ENCODE measurements at places on chromosomes 16 and 17. TPM values are rescaled to one million over a fixed set of nuclear protein-coding genes. Genes with fewer than 3 reads are reported as not detected.

GRCh38 chr17:31274252-31274651 is 22.8 kb downstream of the OMG start:
- DNase-seq, result no peak

- no peak for DNase-seq
Measured at GRCh38 chr17:59950049-59950448, 14.5 kb downstream of the RNFT1 start.

RAC3 gene
- polyA plus RNA-seq, result 35.6 TPM

- no peak for DNase-seq
Measured at GRCh38 chr17:73432624-73433190, 120.9 kb upstream of the CDC42EP4 start.

DNA sequence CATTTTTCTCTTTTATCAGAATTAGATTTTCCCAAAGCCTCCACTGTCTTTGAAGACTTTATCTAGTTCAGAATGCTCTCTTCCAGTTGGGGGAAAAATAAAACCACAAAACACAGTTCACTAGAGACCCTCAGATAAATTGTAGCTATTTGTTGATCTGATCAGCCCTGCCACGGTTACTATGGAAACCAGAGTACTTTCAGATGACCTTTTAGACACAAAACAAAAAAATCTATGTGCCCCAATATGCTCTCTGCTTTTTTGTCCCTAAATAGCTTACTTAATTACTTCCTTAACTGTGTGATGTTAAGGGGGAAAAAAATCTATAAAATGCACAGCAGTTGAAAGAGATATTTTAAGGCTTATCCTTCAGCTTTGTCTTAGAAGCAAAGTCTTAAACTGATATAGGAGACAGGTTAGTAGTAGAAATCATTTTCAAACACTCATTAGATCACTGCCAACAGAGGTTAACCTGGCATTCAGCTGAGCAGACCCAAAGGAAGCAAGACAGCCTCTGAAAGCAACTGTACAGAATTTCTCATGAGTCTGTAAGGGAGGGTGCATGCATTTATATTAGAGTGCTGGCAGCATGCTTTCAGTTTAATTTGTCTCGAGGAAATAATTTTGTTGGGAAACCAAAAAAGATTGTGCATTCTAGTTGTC is 129.9 kb upstream of the CACNG5 start:
- no peak for DNase-seq

GRCh38 chr16:11750056-11750455 is 7.4 kb upstream of the TXNDC11 start:
- DNase-seq, result no peak

GRCh38 chr17:50166518-50167181 is 845 bp downstream of the SGCA start:
- DNase-seq, result no peak

DNA sequence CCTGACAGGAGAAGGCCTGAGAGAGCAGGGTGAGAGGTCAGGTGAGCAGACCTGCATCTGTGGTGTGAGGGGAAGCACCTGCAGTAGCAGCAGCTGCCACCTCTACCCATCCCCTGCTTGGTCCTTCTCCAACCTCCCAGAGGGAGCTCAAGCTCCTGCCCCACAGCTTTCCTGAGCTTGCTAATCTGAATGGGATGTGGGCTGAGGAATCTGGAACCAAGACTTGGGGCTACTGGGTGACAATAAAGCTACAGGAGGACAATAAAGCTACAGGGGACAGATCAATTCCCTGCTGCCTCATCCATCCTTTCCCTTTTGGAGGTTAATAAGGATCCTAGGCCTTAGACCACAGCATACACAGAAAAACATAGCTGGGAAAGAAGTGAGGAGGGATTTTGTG is 4.9 kb upstream of the TBX4 start:
- no peak for DNase-seq

OTOP2 gene
- polyA plus RNA-seq, result not detected

GINS2 gene
- 44.4 TPM for polyA plus RNA-seq

- no peak for DNase-seq
Measured at GRCh38 chr17:13865650-13866049, 203.7 kb upstream of the COX10 start.

DNA sequence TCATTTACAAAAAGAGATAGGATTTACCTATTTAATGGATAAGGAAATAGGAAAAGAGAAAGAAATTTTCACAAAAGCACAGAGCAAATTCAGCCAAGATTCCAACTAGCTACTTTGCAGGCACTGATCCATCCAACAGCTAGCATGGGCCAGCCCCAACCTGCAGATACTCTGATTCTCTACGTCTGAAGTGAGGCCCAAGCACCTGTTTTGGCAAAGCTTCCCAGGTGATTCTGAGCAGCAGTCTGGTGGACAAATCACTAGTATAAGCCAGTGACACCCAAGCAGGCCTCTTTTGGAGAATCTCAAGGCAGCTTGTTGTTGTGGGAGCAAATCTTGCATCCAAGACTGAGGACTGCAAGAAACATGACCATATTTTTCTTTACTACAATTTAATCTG is 20.9 kb upstream of the CALB2 start:
- DNase-seq, result no peak

MT1G gene
- 1,014 TPM for polyA plus RNA-seq

DNA sequence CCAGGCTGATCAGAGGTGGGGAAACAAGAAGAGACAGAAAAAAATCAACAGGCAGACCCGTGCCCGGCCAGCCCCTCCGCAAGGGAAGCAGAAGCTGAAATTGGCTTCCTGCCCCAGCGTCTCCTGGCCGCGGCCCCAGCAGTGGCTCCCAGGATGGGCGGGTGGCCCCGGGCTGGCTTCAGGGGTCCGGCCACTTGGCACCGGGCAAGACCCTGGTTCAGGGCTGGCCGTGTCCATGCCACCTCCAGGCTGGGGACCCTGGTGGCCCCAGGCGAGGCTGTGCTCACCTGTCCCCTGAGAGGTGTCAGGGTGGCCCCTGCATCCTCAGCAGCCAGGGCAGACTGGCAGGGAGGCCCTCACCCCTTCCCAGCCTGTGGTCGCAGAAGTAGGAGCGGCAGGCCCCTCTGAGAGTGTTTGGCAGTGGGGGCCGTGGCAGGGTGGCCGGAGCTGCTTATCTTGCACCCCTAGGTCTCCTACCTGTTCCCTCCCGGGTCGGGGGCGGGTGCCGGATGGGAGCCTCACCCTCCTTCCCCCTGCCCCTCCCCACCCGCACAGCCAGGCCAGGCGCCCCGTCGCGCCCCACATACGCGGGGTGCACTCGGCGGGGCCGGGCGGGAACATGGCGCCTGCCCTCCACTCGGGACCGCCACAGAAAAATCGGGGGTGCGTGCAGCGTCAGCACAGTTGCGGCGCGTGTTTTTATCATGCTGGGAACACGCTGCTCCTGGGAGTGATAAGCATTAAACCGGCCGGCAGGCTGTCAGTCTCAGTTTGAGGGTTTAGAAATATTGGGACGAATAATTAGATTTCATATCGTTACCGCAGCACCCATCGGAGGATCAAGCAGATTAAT is 46.7 kb upstream of the ZC3H18 start:
- DNase-seq, result no peak

GRCh38 chr17:69213059-69213813 is 15.4 kb downstream of the ABCA10 start:
- DNase-seq, result peak; percentile 68

ITGAD gene
- polyA plus RNA-seq, result not detected

DNA sequence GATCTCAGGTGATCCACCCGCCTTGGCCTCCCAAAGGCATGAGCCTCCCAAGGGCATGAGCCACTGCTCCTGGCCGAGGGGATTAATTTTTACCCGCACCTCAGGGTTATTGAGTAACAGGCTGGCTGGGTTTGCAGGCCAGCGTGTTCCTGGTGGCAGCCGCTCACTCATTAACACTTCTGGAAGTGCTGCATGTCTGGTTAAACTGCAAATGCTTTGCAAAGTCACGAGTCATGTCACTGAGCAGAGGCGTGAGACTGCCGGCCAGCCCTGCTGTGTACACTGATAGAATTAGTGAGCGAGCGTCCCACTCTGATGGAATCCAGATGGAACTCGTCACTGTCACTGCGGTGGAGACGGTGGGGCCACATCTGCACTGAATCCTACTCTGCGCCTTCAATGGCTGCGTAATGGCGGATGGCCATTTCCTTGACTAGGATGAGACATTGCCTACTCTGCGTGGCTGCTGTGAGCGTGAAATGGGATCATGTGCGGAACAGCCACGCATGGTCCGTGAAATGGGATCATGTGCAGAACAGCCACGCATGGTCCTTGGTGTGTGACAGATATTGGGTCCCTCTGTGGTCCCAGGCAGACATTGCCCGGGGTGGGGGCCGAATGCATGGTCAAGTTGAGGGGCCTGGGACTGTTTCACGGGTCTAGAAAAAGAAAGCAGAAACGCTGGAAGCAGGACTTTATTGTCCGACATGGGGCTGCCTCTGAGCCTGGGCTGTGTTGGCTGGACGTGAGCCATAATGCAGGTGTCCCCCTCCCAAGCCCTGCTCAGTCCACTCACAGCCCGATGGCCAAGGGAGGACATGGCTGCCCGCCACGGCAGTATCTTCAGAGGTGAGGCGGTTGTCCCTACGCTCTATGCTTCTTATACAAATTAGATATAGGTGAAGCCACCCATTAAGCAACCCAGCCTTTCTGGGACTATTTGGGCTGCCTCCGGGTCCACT is 740 bp upstream of the SLC5A10 start:
- no peak for DNase-seq

GRCh38 chr16:1217526-1217925 is 7.5 kb downstream of the TPSG1 start:
- no peak for DNase-seq

RSPRY1 gene
- 25.8 TPM for polyA plus RNA-seq

DNA sequence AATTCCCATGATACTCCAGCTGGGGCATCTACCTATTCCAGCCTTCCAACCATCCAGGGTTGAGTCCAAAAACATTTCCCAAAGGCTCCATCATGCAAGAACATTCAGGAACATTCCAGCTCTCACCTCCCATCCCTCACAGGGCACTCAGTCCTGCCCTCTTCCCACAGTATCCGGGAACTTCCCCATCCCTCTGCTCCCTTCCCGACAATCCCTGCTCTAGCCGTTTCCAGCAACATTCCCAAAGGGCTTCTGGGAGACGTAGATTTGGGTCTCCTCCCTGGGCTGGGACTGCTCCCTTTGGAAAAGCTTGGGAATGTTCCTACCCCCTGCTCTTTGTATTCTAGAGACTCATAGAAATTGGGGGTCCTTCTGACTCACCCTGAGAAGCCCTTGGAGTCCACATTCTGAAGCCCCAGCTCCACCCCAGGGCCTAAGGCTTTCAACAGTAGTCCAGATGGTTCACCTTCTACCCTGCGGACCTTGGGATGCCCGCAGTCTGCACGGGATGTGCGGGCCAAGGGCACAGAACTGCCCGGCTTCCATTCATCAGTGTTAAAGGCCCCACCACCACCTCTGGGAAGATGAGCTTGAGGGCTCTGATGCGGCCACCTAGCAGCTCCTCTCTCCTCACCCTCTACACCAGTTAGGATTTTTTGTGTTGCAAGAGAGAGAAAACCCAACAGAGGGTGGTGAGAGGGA is 25.4 kb downstream of the NGFR start:
- no peak for DNase-seq

DNA sequence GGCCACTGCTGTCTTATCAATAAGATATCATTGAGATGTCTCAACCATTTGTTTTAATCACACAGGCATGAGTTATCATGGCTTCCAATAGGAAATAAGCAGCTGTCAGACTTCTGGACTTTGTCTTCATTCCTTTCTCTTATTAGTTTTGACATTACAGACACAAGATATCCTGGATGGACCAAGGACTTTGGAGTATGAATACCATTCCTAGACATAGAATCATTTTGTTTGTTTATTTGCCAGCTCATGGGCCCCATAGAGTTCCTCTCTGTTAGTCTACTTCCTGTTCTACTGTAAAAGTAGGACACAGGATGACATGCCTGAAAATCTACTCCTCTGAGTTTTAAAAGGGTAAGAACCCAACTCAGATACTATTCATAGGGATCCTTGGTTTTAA is 77.7 kb upstream of the KCNJ16 start:
- DNase-seq, result no peak

CHRNE gene
- 0.24 TPM for polyA plus RNA-seq

RNF43 gene
- polyA plus RNA-seq, result 0.66 TPM

DNA sequence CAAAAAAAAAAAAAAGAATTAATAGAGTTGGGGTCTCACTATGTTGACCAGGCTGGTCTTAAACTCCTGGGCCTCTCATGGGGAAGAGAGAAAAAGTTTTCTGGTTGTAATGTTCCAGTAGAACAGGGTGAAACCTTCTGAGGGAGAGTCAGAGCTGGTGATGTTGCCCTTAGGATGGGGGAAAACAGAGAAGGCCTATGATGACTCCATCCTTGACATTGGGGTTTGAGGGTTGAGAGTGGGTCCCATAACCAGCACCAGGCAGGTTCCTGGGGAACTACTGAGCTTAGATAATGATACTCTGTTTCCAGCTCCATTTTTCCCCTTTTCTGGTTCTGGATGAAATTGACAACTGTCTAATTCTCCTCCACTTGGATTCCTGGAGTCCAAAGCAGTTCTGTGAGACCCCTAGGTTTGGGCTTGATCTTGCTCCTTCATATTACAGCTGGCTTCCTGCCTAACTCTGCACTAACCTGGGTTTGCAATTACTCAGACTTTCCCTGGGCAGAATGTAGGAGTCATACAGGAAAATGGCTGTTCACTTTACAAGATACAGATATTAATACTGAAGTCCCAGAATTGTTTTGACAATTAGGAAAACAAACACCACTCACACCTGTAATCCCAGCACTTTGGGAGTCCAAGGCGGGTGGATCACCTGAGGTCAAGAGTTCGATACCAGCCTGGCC is 62.8 kb upstream of the B4GALNT2 start:
- no peak for DNase-seq

GAS2L2 gene
- polyA plus RNA-seq, result not detected

GRCh38 chr17:70795620-70796019 is 626.3 kb downstream of the KCNJ2 start:
- no peak for DNase-seq

DNA sequence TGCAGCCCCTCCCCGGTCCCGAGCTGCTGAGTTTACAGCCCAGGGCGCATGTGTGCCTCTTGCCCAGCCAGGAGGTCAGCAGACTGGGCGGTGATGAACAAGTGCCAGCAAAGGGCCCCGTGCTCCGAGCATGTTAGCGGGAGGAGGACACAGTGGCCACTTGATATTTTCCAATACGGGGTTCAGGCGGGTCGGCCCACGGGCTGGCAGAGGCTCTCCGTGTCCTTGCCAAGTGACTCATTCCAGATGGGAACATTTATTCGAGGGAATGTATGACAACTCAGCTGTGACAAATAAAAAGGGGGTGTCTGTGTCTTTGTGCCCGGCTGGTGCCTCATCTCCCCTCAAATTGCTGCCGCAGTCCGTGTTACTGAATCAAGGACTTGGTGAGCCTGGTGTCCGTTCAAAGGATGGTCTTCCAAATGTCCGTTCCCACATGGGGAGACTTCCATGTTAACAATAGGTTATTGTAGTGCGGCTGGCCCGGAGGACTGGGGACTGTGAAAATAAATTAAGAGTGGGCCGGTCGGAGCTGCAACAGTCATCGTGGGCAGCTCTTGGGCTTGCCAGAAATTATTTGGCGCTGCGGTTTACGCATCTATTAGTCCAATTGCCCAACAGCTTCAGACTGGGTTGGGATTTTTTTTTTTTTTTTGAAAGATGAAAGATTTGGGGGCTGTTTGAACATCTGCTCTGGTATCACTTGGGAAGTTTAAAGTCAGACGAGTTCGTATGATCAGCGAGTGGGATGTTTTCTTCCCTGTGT is 174.0 kb upstream of the CIBAR2 start:
- DNase-seq, result no peak

HSD17B2 gene
- 0.03 TPM for polyA plus RNA-seq
